ENCODE measurements at places on chromosomes 2 and 18.

- no peak for DNase-seq
Observed at GRCh38 chr18:48879008-48879431, 71.7 kb downstream of the SMAD7 start.

DNA sequence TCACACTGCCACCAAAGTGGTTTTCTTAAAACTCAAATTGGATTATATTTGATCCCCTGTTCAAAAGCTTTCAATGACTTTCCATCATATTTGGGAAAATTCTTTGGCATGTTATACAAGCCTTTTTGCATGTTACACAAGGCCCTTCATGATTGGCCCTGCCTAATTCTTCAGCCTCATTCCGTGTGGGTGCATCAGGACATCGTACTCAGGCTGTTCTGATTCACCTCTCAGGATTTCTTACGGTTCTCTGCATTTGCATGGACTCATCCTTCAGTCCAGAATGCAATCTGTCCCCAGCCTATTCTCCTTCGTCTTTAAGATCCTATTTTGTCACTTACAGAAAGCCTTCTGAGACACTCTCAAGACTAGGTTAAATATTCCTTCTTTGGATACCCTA lies 107.8 kb downstream of the LYPD1 start:
- no peak for DNase-seq

GRCh38 chr2:224716201-224716600 lies at the start of gene CCDC195:
Gene CCDC195 (minus strand): TSS chr2:224716365. CDS start chr2:224716365, 0 bp downstream.
- DNase-seq = no peak

GRCh38 chr2:44498551-44498950 lies 136.8 kb downstream of the CAMKMT start:
- no peak for DNase-seq

- DNase-seq = no peak
Observed at GRCh38 chr2:217906798-217907197, 96.0 kb downstream of the TNS1 start.

GRCh38 chr2:142870526-142870925 lies 6.9 kb upstream of the KYNU start:
- DNase-seq = no peak

DNA sequence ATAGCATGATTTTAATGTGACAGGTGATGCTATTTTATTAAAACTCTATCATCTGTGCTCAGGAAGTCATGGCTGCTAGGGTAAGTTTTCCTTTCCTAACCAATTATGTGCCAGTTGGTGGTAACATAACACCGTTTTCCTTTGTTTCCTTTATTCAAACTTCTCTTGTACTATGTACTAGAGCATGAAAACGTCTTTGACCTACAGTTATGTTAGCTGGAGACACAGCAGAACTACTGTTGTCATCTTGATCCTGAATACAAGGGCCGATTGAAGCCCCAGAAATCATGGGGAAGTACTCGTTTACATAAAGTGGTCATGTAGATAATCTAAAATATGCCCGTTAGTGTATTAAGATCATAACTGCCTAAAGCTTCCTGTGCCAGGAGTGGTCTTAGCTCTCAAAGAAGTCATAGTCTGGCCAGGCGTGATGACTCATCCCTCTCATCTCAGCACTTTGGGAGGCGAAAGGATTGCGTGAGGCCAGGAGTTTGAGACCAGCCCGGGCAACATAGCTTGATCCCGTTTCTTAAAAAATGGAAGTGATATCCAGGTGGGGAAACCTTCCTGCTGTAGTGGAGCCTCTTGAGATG lies 20.5 kb downstream of the NEDD4L start:
- DNase-seq = no peak
